ENCODE measurements at places on chromosomes 7 and 10.
A peak's percentile ranks its signal among the peaks of the same experiment; 100 is the strongest.

DNA sequence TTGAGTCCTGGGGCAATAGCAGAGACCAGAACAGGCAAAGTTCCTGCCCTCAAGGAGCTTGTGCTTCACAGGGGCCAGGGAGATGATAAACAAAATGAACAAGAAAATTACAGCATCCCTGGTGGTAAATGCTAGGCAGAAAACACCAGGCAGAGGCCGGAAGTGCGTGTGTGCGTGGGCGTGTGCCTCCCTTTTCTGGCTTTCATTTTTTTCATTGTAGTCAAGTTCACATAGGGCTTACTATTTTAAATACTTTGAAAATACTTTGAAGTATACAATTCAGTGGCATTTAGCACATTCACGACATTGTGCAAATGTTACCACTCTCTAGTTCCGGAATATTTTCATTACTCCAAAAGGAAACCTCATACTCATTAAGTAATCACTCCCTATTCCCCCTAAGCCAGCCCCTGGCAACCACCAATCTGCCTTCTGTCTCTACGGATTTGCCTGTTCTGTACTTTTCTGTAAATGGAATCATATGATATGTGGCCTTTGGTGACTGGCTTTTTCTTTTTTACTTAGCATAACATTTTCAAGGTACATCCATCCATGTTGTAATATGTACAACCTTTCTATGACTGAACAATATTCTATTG is 88.1 kb upstream of the PDCD4 start:
- DNase-seq = peak; percentile 20

GRCh38 chr10:58570979-58571378 is 58.3 kb downstream of the BICC1 start:
- DNase-seq = no peak

DNA sequence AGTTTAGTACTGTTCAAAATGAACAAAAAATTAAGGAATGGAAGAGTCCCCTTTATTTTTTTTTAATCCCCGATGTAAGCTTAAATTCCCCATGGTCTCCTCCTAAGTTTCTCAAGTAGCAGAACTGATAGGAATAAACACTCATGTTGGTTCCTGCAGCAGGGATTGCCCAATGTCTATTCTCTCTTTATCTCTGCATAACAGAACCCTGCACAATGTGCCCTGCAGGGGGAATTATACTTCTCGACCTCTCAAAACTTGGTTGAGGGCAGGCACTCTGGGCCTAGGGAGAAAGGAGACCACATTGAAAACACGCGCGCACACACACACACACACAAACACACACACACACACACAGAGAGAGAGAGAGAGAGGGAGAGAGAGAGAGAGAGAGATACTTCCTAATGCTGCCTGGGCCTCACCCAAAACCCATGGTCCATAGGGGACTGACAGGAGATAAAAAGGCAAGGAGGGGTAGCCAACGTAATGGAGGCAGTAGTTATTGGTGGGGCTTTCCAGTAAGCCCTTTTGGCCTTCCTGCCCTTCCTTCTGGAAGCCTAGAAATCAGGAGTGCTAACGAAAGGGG is 22.7 kb downstream of the JAZF1 start:
- no peak for DNase-seq

DNA sequence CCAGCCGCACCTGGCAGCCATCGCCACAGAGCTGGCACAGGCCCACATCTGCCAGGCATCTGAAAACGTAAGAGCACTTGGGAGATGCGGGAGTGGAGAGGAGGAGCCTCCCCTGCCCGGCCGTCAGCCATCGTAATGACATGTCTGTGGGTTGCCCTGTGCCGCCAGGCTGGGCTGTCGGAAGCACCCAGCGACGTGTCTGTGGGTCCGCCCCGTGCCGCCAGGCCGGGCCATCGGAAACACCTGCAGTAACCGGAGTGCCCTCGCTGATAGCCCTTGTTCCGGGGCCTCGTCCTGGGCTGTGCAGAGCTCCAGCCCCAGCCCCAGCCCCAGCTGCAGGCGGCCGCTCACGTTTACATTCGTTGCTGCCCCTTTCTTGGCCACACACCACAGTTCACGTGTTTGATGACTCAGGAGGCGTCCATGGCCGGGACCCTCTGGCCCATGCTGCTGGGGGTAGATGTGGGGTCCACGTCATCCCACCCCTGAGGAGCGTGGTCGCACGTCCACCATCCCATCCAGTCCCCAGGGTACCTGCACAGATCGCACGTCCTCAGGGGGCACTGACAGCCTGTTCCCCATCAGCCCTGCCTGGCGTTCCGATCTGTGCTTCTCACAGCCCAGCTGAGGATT is 30.0 kb upstream of the PRKAR1B start:
- DNase-seq = no peak

- no peak for DNase-seq
Measured at GRCh38 chr7:124275411-124275810, 242.5 kb upstream of the TMEM229A start.

DNA sequence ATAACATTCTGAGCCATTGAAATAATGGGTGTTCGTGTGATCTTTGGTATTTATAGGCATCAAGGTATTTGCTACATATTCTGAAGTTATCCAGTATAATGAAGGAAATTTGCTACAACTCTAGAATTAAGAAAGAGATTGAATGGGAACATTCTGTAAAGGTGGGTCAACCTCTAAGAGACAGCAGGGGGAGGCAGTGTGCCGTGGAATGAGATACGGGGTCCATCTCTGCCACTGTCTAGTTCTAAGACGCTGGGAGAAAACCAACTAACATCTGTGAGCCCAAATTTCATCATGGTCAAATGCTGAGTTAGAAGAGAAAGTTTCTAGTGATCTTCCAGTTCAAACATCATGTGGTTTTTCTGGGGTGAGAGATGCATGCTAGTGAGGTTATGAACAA is 368.9 kb downstream of the SORCS1 start:
- no peak for DNase-seq

DNA sequence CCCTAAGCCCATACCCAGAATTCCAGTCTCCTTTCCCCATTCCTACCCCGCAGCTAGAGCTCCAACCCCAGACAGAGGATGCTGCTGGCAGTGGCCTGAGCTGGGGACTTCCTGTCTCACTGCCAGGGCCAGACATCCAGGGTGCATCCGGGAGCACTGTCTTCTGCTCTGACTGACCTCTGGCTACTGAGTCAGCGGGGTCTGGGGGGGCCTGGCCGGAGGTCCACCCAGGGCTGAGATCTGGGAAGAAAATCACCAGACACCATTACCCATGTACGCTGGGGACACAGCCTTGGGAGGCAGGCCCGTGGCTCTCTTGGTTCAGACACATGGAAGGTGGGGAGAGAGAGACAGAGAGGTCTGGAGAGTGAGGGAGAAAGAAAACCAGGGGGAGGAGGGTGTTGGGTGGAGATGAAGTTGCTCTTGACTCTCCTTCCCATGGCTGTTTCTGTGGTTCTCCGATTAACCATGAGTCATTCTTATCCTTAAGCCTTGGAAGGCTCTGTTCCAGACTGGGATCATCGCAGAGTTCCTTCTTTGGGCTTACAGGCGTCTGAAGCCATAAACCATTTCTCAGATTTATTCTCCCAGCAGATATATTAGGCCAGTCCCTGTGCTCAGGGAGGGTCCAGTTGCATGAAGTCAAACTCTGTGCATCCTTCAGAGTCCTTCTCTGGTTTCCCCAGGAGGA is 23.6 kb downstream of the TSPAN15 start:
- no peak for DNase-seq

GRCh38 chr10:79049931-79050895 is 18.6 kb upstream of the ZMIZ1 start:
- DNase-seq = no peak

- no peak for DNase-seq
Measured at GRCh38 chr10:93879273-93879672, 14.5 kb upstream of the SLC35G1 start.

GRCh38 chr10:115884331-115884730 is 388.7 kb downstream of the GFRA1 start:
- no peak for DNase-seq

DNA sequence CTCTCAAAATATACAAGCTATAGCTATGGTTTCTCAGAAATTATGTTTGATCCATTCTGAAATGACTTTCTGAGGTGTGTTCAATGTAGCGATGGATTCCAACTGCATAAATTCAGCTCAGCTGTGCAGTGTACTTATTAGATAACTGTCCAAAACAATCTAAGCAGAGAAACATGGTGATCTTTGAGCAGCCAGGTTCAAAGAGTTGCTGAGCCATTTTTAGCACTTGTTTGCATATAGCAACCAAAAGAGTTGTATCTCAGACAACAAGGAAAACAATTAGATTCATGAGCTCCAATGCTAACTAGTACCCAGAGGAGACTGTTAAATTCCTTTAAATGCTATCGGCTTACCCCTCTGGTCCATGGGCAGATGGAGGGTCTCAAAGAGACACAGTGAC is 15.9 kb upstream of the KCNIP2 start:
- no peak for DNase-seq

GRCh38 chr7:40455485-40455884 is 320.7 kb downstream of the SUGCT start:
- DNase-seq = no peak

- DNase-seq = no peak
Measured at GRCh38 chr10:84179059-84179710, 5.6 kb downstream of the GPR15LG start.

DNA sequence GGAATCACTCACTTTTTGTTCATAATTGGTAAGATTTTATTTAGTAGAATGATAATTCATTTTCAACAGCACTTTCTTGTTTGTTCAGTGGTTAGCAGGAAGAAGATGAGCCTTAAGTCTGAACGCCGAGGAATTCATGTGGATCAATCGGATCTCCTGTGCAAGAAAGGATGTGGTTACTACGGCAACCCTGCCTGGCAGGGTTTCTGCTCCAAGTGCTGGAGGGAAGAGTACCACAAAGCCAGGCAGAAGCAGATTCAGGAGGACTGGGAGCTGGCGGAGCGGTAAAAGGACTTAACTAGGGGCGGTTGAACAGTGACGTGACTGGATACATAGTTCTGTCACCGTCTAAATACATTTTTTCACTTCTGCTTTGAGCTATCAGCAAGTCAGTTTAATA is 31.3 kb downstream of the RABGEF1 start:
- DNase-seq = no peak

- no peak for DNase-seq
Measured at GRCh38 chr10:110613341-110613995, 30.7 kb upstream of the RBM20 start.

DNA sequence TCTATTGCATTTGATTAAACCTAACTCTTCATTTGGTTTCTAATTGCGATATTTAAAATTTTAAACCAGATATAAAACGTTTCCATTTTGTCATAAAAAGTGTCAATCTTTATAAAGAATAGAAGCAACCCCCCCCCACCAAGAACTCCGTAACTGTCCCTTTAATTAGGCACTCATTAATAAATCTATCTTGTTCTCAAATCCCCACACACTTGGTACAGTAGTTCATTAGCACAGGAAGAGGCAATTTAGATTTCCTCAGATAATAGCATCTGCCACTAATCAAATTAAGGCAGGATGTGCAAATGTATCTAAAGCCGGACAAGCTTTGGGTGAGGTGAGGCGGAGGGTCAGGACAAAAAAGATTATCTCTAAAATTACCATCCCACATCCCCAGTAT is 1143.3 kb upstream of the AUTS2 start:
- DNase-seq = no peak

GRCh38 chr10:51640120-51640819 is 59.1 kb downstream of the CSTF2T start:
- no peak for DNase-seq

- DNase-seq = no peak
Measured at GRCh38 chr7:125357676-125358455, 428.2 kb upstream of the POT1 start.

- DNase-seq = no peak
Measured at GRCh38 chr10:74058071-74058470, 60.2 kb downstream of the VCL start.

DNA sequence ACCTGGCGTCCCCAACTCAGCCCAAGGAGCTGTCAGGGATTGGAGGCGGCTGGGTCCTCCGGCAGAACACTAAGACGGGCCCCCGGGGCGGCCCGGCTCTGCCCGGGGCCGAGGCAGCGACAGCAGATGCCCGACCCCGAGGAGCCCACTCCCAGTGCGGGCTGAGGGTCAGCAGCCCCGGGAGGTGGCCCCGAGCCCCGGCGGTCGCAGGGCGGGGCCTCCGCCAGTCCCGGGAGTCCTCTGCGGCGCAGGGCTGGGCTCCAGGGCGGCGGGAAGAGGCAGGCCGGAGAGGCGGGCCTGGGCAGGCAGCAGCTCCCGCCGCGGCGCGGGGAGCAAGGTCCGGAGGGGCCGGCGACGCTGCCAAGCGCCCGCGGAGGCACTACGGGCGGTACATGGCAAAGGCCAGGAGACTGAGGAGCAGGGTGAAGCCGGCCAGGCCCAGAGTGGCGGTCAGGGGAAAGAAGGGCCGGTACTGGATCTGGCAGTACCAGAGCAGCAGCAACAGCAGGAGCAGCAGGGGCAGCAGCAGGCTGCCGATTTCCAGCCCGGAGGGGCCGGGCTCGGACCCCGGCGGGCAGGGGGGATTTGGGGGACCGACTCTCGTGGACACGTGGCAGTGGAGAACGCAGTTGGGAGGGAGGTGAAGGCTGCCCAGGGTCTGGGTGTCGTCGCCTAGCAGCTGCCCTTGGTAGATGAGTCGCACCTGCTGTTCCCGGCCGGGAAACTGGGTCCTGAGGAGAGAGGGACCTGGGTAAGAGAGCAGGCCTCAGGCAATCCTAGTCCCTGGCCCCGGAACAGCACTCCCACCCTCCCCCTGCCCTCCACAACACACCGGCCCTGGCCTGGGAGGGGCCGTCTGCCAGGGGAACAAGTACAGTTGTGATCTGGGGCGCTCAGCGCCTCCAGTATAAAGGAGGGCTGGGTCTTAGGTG is 827 bp upstream of the FASTK start:
- no peak for DNase-seq

DNA sequence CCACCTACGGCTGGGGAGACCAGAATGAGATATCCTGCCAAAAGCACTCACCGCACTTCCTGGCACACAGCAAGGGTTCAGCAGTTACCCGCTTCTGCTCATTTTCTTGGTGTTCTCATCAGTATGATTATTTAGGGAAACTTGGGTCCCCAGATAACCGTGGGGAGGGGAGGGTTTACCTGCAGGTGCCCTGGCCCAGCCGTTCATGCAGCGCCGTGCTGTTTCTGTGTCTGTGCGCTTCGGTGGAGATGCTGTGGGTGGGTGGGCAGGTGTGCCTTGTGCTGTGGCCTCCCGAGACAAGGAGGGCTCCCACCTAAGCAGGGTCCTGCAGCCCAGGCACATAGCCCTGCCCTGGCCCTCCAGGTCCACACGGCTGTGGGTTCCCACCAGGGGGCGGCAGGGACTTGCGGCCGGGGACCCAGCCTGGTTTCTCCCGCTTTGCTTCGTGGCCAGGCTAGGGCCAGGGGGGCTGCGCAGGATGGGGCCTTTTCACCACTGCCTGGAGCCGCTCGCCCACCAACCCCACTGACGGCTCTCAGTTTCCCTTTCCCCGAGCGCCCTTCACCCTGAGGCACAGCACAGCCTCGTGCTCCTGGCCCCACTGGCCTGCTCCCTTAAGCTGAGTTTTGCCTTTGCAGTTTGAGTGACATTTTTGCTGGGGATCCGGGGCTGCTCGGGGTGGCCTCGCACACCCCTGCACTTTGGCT is 78.5 kb downstream of the LHPP start:
- peak; percentile 50 for DNase-seq

- DNase-seq = no peak
Measured at GRCh38 chr7:139476139-139476538, 7.3 kb downstream of the KLRG2 start.

Data from activated T-helper 1 cell treated with anti-CD3 and anti-CD28 coated beads, Interleukin-2, amount 50 U/mL, for 16 hours (primary cell).